ENCODE measurements at places on chromosomes 7 and 10.

DNA sequence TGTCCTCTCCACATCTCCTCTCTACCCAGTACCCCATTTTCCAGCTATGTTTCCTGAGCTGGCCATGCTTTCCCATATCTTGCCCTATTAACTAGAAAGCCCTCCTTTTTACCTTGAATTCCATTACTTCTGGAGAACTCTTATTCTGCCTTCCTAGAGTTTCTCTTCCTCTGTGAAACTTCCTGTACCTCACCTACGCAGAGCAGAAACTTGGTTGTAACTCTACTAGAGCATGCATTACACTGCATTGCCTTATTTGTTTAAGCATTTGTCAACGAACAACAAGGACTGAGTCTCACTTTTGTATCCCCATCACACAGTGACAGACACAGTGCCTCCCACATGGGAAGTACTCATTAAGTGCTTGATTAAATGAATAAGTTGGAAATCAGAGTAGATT, 36.4 kb downstream of the VCL start:
- DNase-seq = no peak

DNA sequence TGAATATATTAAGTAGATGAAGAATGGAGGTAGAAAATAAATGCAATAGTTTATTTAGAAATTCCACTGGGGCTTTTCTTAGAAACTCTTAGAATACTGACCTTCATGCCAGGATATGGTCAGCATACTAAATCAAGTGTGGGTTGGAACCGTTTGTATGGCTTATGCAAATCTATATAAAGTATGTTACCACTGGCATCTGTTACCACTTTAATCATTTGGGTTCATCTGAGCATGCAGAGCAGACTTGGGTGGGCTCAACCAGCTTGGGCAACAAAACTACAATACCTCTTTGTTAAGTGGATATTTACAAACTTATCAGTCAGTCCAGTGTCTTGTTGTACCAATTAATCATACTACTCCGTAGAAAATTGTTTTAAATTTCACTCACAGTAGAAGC, 125.8 kb downstream of the CRPPA start:
- DNase-seq = no peak

DNA sequence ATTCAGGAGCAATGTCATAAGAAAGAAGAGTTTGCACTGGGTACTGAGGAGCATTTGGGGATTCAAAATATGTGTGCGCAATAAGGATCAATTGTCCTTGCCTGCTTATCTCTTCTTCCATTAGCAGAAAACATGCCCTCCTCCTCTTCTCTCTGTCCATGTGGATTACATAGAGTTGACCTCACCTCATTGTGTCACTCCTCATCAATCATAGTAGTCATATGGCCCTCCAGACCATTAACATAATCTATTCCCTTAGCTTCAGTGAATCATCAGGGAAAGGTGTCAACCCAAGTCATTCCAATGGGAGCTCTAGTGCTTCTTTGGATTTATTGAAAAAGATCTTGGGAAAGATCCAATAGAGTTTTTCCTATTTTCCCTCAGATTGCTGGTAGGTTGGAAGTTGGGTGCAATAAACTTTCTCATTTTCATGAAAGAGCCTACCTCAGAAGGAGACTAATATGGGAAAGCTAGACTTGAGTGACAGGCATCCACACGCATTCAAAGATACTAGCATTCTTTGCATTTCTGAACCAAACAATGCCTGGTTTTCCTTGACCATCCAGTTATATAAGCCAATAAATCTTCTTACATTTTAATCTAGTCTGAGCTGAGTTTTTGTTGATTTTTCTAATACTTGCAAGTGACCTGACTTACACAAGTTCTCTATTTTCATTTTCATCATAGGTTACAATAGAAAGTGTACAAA, 71.5 kb upstream of the FAM13C start:
- peak; percentile 23 for DNase-seq

GRCh38 chr7:55107946-55108345, 89.1 kb downstream of the EGFR start:
- DNase-seq = peak; percentile 90

DNA sequence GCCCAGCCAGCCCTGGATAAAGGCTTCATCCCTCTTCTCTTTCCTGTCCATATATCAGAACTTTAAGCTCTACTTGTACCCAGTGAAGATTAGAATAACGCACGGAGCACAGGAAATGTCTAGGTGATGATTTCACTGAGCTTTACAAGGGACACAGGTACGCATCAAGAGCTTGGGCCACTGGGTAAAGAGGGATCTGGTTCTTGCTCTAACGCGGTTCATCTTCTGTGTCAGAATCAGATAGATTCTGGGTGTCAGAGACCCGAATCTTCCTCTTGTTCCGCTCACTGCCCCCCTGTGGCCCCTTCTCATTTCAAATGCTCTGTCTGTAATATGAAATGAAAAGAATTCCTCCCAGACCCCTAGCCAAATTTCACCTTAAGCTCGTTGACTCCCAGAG, 24.7 kb downstream of the IL2RA start:
- no peak for DNase-seq

GRCh38 chr7:139875821-139876241, 46.8 kb downstream of the TBXAS1 start:
- DNase-seq = no peak

DNA sequence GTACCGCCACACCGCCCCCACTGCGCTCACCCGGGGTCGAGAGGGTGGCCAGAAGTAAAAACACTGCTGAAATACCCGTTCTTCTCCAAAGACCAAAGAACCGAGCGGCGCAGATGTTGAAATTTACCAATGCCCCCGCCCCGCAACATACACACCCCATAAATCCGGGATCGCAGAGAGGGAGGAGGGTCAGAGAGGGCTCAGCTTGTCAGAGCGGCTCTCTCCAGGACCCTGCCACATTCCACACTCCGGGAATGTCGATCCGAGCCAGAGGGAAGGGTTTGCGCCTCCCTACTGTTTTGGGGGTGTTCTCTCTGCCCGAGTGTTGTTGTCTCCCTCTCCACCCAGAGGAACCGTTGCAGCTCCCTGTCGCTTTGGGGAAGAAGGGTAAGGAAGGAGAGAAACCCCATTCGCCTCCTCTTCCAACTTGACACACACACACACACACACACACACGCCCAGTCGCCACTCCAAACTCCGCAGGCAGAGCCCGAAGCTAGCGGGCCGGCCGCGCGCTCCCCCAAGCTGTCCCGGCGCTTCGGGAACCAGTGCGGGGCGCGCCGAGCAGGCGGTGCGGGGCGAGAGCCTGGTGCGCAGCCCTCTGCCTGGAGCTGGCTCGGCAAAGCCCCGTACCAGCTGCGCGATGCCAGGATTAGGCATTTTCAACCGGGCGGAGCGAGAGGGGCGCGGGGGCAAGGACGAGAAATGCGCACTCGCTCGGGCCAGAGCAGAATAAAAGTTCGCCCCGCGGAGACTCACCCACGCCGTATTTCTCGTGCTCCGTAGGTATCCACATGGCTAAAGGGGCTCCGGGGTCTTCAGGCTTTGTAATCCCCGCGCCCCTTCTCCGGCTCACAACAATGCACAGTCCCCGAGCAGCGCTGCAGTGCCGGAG, 609 bp downstream of the DOCK4 start:
- peak; percentile 76 for DNase-seq

DNA sequence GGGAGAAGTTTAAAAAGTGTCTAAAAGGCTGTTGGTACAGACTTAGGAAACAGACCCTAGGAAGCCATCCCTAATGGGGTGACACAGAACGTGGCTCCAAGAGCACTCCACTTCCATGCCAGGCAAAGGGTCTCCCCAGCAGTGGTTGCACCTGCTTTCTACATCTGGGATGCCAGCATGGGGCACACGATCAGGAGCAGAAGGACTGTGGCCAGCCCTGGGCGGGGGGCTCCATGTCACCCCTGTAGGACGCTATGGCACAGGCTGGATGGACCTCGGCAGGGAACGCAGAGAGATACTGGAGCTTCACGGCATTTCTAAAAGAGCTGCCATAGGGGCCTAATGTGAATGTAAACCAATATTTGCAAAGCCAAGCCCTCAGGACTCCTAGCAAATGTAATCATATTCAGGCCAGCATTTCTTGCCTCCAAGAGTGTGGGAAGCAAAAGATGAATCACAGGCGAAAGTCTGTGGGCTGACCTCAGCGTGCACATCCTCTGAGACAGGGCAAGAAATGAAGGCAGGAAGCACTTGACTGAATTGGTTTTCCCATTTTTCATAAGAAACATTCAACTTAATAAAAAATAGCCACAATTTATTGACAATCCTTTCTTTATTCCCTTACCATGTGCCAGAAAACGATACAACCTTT, 93.9 kb downstream of the ATXN7L1 start:
- DNase-seq = peak; percentile 71

DNA sequence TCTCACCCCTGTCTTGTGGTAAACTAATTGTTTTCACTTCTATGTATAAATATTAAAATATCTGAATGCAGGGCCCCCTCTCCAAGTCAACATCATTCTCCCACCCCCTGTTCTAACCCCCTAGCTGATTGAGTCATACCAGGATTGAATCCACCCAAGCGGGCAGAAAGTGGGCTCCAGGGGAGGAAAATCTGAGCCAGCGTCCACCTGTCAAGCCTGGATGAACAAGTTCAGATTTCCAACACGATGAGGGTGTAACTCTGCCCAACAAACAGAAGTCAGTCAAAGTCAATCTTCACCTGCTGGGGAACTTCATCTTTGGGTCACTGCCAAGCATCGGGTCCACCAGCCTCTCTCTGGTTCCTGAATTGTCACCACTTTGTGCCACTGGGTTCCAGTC, 162.9 kb upstream of the CELF2 start:
- no peak for DNase-seq

DNA sequence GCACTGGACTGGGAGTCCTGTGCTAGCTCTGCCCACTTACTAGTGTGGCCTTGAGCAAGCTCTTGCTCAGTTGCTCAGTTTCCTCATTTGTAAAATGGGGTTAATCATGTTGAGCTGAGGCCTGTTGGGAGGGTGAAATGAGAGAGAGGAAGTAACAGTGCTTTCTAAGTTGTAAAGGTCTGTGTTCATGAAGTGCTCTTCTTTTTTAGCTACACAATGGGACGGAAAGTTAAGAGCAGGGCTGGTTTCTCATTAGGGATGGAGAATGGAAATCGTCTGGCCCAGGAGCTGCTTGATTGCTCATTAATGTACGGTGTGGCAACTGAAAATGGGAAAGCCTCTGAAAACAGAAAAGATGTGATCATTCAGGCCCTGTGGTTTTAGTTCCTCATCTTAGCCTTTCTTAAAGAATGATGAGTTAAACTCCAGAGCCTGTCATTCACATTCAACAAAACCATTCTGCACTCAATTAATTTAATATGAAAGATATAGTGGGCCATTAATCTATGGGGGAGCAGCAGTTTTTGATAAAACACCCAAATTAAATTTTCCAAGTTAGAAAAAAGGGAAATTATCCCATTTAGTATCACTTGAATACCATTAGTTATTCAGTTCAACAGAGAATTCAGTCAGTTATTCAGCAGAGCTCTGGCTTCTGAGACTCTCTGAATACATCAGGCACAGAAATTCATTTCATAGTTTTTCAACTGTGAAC, 60.5 kb downstream of the SH2D4B start:
- no peak for DNase-seq

DNA sequence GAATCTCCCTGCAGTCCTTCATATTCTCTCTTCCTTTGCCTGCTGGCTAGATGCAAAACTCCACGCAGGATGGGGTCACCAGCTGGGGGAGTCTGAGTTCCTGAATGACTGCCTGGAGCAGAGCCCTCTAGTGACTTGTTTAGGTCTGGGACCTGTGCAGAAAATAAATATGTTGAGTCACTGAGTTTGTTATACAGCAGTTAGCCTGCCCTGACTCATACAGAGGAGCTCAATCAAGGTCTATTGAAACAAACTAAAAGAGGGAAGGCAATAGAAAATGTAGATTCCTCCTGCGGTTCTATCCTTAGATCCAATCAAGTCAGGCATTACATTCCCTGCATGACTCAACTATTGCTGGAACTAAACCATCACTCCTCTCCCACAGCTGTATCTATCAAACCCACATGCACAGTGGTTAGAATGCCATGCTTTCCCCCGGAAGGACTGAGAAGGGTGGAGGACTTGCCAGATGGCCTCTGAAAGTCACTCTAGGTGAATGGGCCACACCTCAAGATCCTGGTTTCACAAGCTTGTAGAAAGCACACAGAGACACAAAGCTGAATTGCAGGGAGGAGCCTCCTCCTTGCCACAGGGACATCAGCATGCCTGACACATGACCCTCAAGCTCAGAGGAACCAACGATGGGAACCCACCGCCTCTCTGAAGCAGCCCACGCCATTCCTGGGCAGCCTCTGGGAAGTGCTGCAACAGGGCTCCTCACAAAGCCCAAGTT, 73.9 kb downstream of the SH3PXD2A start:
- DNase-seq = peak; percentile 92

- DNase-seq = no peak
Observed at GRCh38 chr7:37366445-37366844, 82.2 kb downstream of the ELMO1 start.

DNA sequence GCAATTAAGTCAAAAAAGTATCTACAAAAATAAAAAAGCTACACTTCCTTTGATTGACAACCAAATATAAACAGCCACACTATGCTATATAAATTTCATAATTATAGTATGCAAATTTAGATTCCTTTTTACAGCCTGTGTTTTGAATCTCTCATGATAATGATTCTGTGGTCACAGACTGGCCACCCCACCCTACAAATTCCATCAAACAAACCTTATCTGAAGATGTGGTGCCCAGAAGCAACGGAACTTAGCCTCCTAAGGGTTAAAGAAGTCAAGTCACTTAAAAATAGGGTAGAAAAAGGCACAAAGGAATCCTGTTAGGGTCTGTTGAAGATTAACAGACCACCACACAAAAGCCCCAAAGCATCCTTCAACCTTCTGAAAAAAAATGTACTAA, 351.8 kb downstream of the INHBA start:
- DNase-seq = no peak

DNA sequence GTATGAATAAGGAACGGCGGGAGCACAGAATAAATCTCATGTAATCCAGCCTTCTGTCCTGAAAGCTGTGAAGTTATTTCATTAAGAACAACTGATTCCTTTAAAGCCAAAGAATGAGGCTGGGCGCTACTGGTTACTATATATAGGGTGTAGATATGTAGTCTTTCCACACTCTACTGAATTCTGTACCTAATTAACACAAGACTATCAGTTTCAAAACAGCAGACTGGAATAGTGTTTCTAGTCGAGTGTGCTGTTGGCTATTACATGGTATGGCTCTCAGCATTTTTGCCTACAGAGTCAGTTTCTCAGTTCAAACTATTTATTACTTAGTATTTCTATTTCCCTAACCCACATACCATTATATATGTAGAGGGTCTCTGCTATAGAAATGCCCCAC, 163.3 kb downstream of the THSD7A start:
- DNase-seq = no peak

GRCh38 chr10:89516149-89516832, 19.1 kb downstream of the SLC16A12 start:
- DNase-seq = peak; percentile 89

- no peak for DNase-seq
Observed at GRCh38 chr10:63275094-63275493, 142.0 kb downstream of the NRBF2 start.

Measured in fibroblast of the aortic adventitia (primary cell).